ENCODE measurements at places on chromosomes 6 and 20.

GRCh38 chr6:75546381-75546780 lies 52.8 kb upstream of the FILIP1 start:
- DNase-seq = no peak

- no peak for DNase-seq
Measured at GRCh38 chr20:41664584-41664983, 46.4 kb upstream of the CHD6 start.

GRCh38 chr20:43545837-43546578 lies 12.8 kb upstream of the SGK2 start:
- DNase-seq = no peak

DNA sequence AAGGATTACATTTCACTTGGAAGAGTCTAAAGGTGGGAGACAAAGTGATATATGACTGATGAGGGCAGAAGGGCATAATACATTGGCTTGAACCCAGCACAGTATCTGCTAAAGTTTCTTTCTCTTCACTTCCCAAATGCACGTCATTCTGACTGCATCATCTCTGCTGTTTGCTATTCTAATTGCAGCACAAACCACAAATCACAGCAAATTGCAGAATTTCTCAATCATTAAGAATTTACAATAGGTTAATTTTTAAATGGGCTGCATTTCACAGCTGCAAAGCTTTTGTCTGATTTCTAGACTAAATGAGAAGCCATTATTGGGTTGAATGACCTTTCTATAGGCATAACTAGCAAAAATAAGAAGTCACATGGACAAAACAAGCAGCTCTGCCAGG lies 337.0 kb downstream of the RNGTT start:
- no peak for DNase-seq

Data from HTR-8/SVneo (cell line).